NCI-H2029 (cell line): ENCODE measurements at places on chromosomes 1 and 21.

- DNase-seq, result no peak
Observed at GRCh38 chr1:14328685-14329084, 269.8 kb upstream of the KAZN start.

- DNase-seq, result no peak
Observed at GRCh38 chr1:43864111-43865045, 69.2 kb upstream of the ARTN start.

GRCh38 chr1:157580179-157580827 is 17.6 kb downstream of the FCRL4 start:
- DNase-seq, result peak; percentile 50

DNA sequence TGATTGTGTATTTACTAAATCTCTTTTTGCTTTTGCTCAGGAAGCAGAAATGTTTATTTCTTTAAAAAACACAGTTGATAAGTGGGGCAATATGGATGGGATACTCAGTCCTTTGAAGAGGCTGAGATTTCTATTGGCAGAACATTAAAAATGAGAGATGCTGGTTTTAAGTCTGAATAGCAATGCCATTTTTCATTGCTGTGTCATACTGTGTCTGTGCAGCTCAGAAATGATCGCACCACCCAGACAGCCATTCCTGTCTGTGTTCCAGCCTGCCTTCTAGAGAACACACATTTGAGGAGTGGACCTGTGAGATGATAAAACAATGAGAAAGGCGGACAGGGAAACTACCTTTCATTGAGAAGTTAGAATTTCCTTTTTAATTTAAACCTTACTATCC is 231.2 kb upstream of the USP24 start:
- DNase-seq, result no peak

DNA sequence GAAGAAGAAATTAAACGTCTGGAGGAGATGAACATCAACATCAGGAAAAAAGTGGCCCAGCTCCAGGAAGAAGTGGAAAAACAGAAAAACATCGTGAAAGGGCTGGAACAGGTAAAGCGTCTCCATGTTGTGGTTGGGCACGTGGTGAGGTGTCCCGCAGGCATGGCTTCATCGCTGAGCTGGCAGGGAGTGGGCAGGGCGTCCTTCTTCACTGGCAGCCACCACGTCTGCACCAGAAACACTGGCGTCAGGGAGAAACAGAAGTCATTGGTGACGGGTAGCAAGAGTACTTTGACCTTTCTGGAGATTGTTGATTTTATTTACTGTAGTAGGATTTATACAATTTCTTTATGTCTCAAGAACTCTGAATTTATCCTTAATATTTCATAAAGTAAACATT is 59.0 kb upstream of the DIP2A start:
- no peak for DNase-seq

DNA sequence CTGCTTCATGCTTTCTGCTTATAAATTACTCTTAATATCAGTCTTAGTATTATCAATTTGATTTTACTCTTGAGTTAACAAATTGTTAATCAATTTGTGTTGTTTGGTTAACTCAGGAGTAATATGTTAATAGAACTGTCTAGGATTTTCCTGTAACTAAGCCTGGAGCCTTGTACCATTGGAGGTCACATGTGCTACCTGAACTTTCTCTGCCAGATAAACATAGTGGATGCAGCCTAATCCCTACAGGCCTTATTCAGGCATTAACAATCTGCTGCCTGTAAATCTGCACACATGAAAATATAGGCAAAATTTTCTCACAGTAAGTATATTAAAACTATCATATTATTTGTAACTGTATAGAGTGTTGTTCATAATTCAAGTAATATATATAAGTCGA is 47.1 kb upstream of the TMPRSS2 start:
- no peak for DNase-seq

DNA sequence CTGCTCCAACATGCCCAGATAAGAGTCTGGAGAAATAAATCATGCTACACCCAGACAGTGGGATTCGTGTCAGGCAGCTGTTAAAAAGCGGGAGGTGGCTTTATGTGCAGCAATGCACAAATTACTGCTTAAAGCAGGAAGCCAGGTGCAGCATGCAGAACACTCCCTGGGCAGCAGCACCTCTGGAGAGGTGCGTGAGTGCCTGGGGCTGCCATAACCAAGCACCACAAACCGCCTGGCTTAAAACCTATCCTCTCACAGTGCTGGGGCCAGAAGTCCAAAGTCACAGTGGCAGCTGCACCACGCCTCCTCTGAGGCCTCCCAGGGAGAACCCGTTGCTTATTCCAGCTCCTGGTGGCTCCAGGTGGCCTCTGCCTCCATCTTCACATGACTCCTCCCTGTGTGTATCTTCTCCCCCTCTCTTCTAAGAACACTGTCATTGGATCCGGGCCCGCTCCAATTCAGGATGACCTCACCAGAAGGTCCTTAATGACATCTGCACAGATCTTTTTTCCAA is 115.6 kb downstream of the SIK1 start:
- peak; percentile 89 for DNase-seq

DNA sequence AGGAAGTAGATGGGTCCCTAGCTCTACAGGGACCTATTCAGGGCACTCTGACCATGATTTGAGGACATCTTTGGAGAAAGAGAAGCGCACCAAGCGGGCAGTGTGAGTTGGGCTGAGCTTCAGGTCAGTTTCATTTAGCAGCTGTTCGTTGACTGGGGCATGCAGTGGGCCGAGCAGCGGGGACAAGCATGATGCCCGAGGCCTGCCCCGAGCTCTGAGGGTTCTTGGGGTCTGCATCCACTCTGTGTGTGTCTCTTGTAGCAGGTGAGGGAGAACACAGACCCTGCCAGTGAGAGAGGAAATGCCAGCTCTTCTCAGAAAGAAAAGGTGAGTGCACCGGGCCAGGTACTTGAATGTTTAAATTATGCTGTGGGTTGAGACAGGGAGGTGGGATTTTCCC is 5.4 kb downstream of the THAP3 start:
- DNase-seq, result no peak

GRCh38 chr1:40954626-40955025 is 24.9 kb upstream of the CTPS1 start:
- no peak for DNase-seq

DNA sequence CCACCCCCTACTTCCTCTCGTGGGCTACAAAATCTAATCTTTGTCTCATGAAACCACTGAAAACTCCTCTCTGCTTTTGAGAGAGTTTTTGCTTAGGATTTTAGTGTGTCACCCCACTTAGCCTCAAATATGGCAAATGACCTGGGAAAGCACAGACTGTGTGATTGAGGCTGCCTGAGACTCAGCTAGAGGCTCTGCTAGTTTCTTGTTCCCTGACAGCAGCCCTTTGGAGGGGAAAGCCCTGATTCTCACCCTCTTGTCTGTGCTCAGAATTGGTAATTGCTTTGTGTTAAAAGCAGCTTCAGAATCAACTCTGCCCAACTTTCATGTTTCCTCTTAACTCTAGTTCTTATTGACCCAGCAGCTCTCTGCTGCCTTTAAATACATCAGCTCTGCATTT is 85.6 kb upstream of the ZP4 start:
- DNase-seq, result no peak
